ENCODE measurements at places on chromosomes 4 and X.

GRCh38 chr4:137076908-137077307 lies 455.4 kb downstream of the PCDH18 start:
- DNase-seq = no peak

- DNase-seq = no peak
Observed at GRCh38 chr4:149345424-149345823, 470.2 kb downstream of the IQCM start.

GRCh38 chr4:65921180-65921579 lies 250.9 kb upstream of the EPHA5 start:
- DNase-seq = no peak

GRCh38 chr4:26525771-26526150 lies 35.5 kb upstream of the CCKAR start:
- no peak for DNase-seq

- peak; percentile 60 for DNase-seq
Observed at GRCh38 chrX:153812220-153812619, 17.8 kb downstream of the SSR4 start.

GRCh38 chr4:110510955-110511544 lies 35.1 kb downstream of the ENPEP start:
- DNase-seq = peak; percentile 68

GRCh38 chrX:11558972-11559371 lies 106.7 kb downstream of the ARHGAP6 start:
- DNase-seq = peak; percentile 15

GRCh38 chr4:128861856-128862518 lies 52.5 kb downstream of the JADE1 start:
- DNase-seq = no peak

GRCh38 chrX:66931713-66932112 lies 292.8 kb upstream of the EDA2R start:
- no peak for DNase-seq

DNA sequence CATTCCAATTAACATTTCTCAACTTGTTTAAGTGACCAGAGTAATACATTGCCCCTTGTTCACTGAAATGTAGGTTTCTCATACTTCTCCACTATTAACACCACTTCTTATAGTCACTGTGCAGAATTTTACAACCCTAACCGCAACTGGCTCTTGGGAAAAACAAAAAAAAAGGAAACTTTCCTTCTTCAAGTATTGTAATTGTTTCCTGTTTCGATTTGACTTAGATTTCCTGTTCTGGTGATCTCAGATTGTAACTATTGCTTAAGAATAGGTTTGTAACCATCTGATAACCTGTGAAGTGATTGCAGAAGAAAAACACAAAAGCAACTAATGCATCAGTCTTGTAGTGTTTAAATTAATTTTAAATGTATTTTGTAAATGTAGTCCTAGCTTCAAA lies 594.7 kb upstream of the GALNT7 start:
- DNase-seq = no peak

- no peak for DNase-seq
Observed at GRCh38 chr4:6195602-6196319, 4.6 kb downstream of the JAKMIP1 start.

DNA sequence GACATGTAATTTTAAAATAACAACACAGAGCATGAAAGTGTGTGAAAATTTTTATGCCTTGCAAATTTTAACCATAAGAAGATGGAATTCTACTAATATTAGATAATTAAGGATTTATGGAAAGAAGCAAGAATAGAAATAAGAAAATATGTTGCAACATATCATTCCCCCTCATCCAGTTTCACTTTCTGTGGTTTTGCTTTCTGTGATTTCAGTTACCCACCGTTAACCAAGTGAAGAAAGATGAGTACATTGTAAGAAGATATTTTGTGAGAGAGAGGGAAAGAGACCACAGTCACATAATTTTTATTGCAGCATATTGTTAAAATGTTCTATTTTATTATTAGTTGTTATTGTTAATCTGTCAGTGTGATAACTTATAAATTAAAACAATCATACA lies 77.9 kb downstream of the ADAM29 start:
- no peak for DNase-seq

GRCh38 chr4:1608196-1608820 lies 75.8 kb downstream of the FAM53A start:
- DNase-seq = no peak

DNA sequence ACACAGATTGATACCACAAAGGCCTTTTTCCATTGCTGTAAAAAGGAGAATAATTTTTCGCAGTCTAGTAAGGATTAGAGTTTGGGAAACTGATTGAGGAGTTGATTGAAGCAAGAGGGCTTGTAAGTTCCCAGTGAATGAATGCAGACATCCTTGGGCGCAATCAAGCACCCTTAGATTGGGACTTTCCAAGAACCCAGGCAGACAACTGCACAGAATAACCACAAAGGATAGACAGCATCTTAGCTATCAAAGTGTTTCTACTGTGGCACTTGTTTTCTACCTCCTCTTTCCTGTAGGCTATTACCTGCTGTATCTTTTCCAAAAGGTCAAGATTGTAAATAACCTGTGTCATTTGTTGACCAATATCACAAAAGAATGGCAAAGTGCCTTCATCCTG lies 2.6 kb downstream of the COX18 start:
- no peak for DNase-seq

- no peak for DNase-seq
Observed at GRCh38 chr4:55184600-55185523, 59.5 kb upstream of the KDR start.

- DNase-seq = no peak
Observed at GRCh38 chr4:108113229-108113628, 55.5 kb downstream of the LEF1 start.

Measured in neural progenitor cell (in vitro differentiated cells).